Stimulated activated CD8-positive, alpha-beta memory T cell treated with anti-CD3 and anti-CD28 coated beads, Interleukin-12 subunit alpha, Interleukin-12 subunit beta, amount 100 ng/mL, for 1 hour (primary cell): ENCODE measurements at places on chromosomes 12 and 14.

- DNase-seq: no peak
Observed at GRCh38 chr14:77022236-77022852, 6.2 kb downstream of the IRF2BPL start.

DNA sequence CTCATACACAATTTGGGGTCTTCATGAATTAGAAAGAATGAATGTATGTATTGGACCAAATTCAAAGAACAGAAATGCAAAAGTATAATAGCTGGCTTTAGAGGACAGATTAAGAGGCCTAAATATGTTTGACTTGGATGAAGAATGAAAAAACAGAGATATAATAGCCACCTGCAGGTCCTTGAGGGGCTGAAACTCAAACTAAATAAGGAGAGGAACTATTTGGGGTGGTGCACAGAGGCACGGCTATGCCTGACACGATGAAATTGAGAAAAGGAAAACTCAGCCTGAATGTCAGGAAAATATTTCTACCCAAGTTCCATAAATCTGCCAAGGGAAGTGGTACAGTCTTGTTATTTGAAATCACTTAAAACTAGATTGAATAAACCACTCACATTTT is 222.9 kb upstream of the DDHD1 start:
- DNase-seq: no peak

DNA sequence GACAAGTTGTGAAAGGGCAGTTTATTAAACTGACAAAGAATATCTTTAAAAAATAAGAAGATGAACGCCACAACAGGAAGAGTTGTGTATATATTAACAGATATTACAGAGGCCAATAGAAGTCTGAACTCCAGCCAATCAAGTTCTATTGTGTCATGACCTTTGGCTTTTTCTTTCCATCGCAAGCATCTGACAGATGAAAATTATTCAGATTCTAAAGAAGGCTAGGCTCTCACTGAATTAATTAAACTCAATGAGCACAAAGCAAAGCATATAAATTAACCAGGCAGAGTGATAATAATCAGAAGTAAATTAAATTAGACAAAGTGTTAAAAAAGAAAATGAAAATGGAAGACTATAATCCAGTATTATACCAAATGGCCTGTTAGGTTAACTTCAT is 62.0 kb upstream of the PYGL start:
- DNase-seq: no peak

GRCh38 chr12:59079002-59079401 is 158.7 kb upstream of the LRIG3 start:
- DNase-seq: no peak

DNA sequence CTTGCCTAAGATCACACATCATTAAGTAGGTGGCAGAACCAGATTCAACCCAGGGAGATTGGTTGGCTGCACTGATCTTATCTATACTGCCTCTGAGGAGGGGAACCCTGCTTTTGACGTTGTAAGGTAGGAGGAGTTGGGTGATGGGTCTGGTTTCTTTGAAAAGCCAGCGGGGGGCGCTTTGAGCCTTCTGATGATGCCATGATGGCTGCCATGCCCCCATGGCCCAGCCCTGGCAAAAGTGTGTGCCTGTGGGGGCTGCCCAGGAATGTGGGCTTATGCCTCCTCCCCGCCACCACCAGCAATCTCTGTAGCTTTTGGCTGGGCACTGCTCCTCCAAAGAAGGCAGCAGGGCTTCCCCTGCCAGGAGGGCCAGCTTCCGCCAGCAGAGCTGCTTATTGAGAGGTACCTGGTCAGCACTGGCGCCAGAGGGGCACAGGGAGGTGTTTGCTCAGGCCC is 224.3 kb downstream of the SLC41A2 start:
- no peak for DNase-seq

DNA sequence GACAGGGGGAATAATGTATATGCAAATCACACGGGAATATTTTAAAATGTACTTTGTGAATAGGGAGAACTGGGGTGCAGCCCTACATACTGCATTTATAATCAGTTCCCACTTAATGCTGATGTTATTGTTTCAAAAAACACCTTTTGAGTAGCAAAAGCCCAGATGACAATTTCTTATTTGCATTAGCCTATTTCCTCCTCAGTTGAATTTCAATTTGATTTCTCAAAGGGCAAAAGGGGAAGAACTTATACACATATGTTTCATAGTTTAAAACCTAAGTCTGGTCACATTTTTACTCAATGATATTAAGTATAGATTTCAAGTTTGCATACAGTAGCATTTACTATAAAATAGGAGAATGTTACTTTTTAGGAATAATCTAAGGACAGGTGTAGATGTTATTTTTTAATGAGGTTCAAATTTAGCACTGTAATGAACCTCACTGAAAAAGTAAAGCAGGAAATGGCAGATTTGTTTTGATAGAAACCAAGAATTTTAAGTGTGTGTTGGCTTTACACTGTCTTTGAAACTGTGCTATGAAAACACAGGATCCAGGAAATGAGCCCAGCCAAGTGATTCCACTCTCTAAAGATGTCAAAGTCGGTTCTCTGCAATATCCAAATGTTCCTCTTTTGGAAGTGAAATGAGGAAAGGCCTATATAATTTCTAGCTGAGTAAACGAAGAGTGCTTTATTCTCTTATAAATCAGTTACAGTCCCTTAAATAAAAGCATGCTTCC is 367.4 kb downstream of the BTG1 start:
- DNase-seq: no peak

DNA sequence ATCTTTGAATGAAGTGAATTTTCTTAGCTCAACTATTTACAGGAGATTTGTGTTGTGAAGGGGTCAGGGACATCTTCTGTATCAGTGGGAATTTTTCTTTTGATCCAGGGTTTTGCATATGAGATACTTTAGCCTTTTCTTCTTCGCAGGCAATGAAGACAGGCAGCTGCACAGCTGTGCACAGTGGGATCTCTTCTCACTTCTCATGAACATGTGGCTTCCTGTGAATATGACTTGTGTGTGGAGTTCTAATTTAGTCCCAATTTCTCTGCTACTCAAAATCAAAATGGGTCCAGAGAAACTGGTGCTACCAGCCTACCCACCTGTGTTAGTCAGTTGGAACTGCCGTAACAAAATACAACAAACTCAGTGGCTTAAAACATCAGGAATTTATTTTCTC is 37.8 kb downstream of the ARF6 start:
- DNase-seq: no peak

- no peak for DNase-seq
Observed at GRCh38 chr12:38998887-38999482, 93.6 kb upstream of the CPNE8 start.
